ENCODE measurements at places on chromosomes 7 and 10.

DNA sequence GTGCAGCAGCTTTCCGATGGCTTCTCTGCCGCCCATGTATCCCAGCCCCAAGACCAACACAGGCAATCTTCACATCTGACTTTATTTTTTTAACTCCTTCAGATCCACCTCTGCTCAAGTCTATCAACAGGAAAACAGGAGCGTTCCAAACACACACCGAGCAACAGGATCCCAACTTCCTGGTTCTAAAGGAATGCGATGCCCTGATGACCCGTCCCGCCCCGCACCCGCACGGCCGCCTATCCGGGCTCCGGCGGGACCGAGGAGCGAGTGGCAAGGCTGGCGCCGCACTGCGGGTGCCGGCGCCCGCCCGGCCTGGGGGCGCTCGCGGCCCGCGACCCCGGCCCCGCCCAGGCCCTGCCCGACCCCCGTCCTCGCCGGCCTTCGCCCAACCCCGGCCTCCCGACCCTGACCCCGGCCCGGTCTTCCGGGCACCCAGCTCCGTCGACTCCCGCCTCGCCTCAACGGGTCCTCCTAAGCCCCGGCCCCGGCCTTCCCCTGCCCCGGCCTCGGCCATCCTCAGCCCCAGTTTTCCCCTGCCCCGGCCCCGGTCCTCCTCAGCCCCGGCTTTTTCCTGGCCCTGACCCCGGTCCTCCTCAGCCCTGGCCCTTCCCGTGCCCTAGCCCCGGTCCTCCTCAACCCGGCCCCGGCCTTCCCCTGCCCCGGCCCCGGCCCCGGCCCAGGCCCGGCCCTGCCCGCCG is 730 bp downstream of the LARP4B start:
- no peak for DNase-seq

GRCh38 chr10:98920807-98921206 is 314.8 kb downstream of the HPSE2 start:
- no peak for DNase-seq

DNA sequence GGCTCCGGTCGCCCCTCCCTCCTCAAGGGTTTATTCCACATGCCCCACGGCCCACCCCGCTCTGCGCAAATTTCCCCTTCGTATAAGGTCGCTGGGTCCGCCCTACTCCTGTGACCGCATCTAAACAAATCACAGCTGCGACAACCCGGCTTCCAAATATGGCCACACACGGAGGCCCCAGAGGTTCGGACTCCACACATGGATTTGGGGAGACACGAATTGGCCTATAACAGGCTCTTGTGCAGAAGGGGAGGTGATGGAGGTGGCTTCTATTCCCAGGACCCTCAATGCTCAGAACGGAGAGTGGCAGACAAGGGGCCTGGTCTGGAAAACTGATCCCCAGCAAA is 90.1 kb downstream of the FOXL3 start:
- no peak for DNase-seq

- no peak for DNase-seq
Observed at GRCh38 chr7:70098905-70099672, 500.8 kb downstream of the AUTS2 start.

DNA sequence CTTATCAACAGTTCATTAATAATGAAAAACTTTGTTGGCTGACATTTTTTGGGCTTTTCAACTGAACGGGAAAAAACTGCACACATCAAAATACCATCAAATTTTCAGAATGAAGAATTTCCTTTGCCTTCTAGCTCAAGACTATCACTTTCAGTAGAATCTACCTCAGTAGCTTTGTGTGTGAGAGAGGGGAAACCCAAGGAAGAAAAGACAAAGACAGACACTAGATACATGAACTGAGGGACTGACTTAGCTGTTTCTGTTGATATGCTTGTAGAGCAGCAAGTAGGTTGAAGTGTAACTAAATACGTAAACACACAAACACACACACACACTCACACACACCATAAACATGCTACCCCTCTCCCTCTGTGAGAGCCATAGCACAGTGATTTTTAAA is 257.1 kb downstream of the CDK14 start:
- DNase-seq: no peak

DNA sequence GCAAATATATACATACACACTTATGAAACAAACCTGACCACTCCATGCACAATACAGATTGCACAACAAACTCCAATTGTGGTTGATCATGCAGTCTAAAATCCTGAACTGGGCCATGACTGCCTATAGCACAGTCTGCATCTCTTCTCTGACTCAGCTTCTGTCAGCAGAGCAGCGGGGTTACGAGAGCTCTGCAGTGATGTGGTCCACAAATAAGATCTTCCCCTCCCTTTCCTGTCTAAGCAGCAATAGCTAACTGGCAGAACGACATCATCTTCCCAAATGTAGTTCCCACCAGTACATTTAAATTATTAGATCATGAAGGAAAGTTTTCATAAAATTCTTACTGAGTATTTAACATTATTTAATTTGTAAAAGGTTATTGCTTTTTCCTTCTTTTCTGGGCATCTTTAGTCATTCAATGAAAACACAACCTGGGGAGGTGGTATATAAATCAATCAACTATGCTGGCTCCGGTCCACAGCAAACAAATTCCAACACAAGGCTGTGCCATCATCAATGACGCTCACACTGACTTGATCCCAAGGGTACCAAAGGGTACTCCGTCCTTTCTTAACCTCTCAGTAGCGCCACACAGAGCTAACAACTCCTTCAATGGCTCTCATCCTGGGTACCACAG is 17.1 kb downstream of the ARHGAP21 start:
- DNase-seq: no peak

DNA sequence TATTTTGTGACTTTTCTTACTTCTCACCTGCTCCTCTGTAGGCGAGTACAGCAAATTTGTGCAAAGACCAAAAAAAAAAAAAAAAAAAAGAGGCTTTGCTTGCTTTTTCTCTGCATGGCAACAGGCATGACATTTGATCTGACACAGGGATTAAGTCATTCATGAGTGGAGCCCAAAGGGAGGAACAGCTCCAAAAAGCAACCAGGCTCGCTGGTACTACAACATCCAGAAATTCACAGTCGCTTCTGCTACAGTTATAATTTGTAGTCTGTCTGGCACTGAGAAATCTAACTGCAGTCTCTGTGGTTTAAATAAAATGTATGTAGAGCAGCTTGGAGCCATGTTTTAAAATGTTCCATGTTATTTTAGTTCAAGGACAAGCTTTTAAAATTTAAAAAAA is 31.7 kb downstream of the MKX start:
- DNase-seq: no peak

DNA sequence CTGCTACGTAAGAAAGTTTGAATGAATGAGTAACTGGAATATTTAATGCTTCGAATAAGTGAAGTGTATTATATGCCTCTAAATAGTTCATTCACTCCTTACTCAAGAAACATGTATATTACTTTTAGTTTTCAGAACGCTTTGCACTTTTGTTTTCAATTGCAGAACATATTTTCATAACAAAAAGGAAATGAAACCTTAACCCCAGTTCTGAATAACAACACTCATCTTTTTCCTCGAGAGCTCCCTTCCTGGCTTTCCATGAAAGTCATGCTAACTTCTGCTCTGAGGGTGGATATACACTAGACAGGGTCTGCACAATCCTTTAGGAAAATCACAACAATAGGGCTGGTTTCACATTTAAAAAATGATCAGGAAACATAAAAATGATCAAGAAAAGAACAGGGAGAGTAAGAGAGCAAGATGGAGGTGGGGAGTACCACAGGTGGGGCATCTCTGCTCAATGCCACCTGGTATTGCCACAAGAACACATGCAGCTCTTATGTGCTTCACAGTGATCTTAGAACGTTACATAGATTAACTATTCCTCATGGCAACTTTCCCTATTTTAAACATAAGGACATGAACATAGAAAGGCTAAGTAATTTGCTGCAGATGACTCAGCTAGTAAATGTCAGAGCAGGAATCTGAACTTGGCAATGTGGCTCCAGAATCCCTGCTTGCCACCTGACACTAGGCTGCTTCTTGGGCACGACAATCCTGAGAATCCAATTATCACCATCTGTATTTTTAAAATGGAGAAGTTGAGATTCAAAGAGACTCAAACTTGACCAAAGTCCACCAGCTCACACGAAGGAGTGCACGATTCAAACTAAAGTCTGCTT is 219.5 kb upstream of the AOAH start:
- DNase-seq: no peak

GRCh38 chr7:21352540-21353387 is 75.1 kb upstream of the SP4 start:
- no peak for DNase-seq

DNA sequence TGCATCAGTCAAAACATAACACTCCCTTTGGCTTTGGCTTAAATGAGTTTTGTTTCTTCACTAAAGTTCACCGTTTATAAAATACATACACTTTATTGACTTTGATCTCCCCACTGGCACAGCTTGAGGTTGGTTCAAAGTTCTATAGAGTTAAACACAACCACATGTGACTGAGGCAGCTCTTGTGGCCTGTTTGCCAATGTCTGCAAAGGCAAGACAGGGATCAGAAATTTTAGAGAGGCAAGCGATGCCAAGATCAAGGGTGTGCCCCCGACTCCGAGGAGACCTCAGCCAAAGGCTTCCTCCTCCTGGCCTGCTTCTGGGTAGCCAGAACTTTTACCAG is 129.8 kb upstream of the JCAD start:
- DNase-seq: no peak

DNA sequence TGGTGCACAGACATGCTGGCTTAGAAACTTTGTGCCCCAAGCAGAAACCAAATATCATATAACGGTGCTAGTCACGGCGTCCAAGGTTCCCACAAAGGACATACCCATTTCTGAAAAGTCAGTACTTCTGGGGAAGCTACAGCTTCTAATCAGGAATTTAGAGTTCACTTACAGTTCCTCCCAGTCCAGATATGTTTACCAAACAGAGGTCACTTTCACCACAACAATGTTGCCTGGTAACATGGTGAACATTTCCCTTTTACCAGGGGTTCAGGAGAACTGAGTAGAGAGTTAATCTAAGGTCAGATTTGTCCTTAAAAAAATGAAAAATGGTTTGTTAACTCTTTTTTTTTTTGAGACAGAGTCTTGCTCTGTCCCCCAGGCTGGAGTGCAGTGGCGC is 265.9 kb upstream of the MKLN1 start:
- no peak for DNase-seq

GRCh38 chr10:47381103-47381395 is 3.0 kb downstream of the ZNF488 start:
- DNase-seq: no peak

DNA sequence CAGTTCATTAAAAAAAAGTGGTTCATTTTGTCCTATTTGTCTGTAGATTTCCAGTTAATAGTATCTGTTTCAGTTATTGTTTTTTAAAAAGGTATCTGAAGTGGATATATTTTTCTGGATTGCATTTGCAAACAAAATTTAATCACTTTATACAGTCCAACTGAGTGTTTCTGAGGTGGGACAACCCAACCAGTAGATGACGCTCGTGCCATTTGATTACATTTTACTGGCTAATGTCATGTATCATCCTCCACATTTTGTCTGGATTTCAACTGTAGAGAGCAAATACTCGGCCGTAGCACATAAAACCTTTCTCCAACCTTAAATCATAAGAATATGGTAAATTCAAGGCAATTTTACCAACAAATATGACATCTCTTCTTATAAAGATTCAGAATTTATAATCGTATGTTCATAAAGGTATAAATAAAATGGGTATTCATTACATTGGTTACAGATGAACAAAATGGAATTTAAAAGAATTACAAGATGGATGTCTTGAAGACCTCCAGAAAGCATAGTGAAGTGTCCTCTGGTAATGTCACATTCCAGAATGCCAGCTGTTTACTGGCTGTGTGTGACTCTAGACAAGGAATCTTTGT is 789.0 kb downstream of the PHTF2 start:
- DNase-seq: no peak

DNA sequence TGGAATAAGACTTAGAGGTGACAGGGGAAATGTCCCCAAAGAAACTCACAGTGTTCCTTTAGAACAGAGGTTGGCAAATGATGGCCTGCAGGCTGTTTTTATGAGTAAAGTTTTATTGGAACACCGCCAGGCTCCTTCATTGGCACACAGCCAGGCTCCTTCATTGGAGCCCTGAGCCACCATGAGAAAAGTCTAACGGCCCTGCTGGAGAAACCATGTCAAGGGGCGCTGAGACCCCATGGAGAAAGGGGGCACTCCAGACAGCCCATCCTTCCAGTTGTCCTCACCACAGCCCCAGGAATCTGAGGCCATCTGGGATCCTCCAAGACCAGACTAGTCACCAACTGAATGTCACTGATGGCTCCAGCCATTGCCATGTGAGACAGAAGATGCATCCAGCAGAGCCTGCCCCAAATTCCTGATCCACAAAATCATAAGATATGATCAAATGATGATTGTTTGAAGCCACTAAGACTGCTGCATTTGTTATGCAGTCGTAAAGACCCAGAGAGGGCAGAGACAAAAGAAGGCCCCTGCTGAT is 88.2 kb upstream of the GPR26 start:
- no peak for DNase-seq

GRCh38 chr7:117134889-117135552 is 181.7 kb downstream of the ST7 start:
- no peak for DNase-seq

DNA sequence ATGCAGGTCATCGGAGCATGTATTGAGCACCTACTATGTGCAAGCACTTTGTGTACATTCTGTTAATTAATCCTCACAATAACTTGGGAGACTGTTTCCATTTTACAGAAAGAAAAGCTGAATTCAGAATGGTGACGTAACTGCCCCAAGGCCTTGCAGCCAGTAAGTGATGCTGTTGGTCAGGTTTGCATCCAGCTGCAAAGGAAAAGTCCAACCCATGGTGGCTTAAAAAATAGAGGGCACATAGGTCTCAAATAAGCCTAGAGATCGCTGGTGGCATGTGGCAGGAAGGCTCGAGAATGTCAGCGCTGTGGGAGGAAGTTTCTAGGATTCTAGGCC is 83.8 kb upstream of the CHST15 start:
- DNase-seq: no peak

DNA sequence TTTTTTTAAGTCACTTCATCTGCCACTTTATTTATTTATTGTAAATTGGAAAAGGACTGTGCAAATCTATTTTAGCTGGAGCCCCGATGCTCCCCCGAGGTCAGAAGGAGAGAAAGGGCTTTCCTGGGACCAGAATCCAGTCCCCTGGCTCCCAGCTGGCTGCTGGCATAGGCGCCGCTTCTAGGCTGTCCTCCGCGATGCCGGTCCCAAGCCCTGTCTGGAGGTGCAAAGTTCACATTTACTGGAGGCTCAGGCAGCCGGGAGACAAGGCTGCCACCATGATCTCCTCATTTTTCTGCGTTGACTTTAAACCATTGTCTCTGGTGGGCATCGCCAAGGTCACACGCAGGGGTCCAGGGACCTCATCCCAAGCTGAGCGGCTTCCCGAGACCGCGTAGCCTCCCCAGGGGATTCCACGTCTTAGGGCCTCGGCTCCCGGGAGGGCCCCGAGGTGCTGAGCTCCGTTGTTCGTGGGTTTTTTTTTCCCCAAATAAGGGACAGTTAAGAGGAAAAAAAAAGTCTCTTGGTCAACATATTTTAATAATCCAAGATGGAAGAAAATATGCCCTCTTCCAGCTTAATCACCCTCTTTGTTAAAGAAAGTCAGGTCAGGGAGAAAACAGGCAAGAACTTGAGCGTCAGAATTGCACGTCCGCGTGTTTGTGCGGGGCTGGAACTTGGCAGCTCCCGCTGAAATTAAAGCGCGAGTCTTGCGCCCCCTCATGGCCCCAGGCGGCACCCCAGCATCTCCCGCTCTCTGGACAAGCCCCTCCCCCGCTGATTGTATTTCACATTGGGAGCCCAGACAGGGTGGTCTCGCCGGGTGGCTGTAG is 11.9 kb downstream of the RGR start:
- DNase-seq: no peak

- DNase-seq: no peak
Observed at GRCh38 chr7:37083311-37084096, 359.2 kb upstream of the AOAH start.
